ENCODE measurements at places on chromosomes 1 and 21.

- DNase-seq: no peak
These were observed 27.4 kb downstream of the LMX1A start for GRCh38 chr1:165329104-165329503.

DNA sequence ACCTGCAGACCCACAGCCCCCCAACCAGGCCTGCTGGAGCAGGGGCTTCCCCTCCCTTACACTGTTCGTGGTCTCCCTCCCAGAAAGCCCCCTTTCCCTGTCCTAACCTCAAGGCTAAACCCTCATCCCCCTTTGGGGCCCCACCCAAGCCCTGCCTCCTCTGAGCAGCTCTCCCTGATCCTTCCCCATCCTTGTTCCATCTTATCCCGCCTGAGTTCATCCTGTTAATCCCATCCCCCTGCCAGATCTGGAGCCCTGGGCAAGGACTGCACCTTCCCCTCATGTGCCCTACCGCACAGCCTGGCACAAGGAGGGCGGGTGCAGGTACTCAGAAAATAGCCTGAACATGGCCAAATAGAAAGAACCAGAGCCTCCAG, 6.9 kb upstream of the TNNT2 start:
- no peak for DNase-seq

DNA sequence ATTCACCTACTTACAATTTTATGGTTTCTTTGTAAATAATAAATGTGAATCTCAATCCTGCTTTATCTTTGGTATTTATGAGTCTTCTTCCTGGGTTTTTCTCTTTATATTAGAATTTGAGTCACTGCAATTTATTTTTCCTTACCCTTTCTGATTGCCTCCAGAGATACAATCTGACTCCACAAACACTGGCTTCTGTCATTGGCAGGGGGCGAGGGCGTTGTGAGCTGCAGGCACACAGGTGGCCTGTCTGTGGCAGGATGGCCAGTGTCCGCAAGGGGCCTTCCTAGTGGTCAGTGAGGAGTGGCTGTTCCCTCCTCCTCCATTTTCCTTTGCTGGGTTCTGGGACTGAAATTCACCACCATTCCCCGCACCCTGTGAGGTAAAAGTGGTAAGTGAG, 2.0 kb upstream of the MTARC1 start:
- no peak for DNase-seq

DNA sequence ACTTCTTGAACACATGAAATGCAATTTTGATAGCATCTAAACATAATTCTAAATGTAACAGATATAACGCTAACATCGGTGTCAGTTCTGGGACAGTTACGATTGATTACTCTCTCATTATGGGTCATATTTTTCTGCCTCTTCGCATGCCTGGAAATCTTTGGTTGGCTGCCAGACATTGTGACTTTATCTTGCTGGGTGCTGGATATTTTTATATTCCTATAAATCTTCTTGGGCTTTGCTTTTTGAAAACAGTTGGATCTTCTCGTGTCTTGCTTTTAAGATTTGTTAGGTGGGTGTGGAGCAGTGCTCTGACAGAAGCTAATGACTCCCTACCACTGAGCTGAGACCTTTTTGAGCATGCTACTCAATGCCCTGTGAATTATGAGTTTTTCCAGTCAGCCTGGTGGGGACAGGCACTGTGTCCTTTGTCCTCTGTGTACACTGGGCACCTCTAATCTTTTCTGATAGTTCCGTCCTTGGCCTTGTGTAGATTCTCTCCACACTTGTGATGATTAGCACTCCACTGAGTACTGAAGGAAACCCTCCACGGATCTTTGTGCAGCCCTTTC, 28.0 kb upstream of the EDARADD start:
- DNase-seq: no peak

DNA sequence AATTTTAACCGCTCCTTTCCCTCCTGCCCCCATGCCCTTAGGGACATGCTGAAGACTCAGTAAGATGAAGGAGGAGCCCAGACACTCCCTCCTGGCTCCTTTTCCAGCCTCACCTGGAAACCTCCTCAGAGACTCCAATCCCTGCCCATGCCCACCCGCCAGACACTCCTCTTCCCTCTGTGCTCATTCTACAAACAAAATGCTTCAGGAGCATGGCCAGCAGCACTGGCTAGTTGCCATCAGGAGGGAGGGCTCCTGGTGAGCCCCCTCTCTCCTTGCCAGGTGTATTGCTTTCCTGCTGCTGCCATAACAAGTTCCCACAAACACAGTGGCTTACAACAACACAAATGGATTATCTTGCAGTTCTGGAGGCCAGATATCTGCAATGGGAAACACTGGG, 126.1 kb downstream of the PSMG1 start:
- DNase-seq: no peak

DNA sequence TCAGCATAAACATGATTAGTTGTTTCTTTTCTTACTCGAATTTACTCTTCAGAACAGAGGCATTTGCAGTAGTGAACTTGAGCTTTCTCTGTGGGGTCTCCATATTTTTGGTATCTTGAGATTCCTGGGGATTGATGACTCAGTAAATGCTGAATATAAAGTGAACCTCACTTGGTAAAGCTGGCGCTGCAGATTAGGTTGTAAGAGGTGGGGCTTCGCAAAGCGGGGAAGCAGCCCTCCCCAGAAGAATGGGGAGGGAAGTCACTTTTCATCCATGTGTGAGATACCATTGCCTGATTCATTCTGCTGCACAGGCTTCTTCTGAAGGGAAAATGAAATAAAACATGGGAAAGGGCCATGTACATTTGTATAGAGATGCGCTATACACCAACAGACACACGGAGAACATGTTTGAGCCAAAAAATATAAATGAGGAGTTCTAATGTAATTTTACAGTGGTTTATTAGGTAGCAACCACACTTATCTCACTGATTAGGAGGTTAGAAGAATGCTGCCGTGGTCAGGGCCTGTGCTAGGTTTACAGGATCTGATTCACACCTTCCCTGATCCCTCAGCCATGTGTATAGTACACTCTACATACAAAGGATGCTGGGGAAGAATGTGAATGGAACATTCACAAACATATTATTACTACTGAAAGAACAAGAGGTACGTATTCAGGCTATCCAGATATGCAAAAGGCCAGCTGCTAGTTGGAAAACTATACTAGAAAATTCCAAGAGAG, 63.5 kb downstream of the DNTTIP2 start:
- DNase-seq: no peak

- DNase-seq: no peak
These were observed 432.8 kb downstream of the MATN1 start for GRCh38 chr1:30290581-30290980.

GRCh38 chr1:230276401-230276800, 149.7 kb downstream of the PGBD5 start:
- DNase-seq: no peak

GRCh38 chr1:86169625-86170024, 13.1 kb upstream of the COL24A1 start:
- DNase-seq: no peak

DNA sequence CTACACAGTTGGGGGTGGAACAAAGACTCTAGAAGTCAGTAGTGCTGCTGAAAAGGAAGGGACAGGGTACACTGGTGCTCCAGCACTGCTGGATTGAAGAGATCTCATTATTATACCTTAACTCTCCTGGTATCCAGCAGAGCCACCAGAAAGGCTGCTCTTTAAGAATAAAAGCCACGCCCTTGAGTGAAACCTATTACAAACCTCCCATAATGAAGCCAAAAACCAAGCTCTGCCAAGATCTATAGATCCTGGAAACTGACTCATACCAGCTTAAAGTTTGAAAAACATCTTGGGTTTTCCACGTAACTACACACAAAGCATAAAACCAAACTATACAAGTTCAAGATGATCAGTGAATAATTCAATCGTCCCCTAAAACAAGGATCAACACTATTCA, 38.0 kb downstream of the ADSS2 start:
- DNase-seq: no peak

DNA sequence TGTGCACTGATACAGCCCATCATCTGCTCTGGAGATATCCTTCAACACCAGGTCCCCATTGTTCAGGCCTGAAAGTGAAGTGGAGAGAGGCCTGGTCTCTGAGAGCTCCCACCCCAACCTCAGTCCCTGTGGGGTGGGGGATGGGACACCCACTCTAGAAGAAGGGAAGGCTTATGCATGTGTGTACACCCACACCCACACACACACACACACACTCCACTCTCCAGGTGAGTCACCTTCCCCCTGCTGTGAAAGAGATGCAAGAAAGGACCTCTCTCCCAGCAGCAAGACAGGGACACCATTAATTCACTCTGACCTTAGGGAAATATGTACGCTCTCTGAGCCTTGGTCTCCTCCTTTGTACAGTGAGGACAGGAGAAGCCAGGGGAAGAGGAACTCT, 5.9 kb downstream of the VSIG8 start:
- no peak for DNase-seq

DNA sequence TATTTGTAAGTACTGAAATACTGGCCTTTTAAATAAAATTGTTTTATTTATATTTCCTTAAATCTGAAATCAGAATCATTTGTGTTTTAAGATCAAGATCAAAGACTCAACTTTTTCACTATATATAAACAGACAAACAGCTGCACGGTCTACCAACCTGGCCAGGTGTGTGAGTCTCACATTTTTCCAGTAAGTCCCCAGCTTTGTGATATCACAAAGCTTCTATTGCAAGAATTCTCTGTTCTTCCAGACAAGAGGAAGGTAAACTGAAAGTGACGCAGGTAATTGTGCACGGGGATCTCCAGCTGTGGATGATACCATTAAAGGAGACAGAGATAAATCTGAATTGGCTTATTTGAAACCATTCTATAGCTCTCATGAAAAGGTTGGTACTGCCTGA, 41.2 kb upstream of the CYP2J2 start:
- no peak for DNase-seq

- DNase-seq: no peak
These were observed 344.5 kb downstream of the LMX1A start for GRCh38 chr1:165011991-165012531.

- DNase-seq: no peak
These were observed 354.0 kb upstream of the DUSP10 start for GRCh38 chr1:222095606-222096475.

DNA sequence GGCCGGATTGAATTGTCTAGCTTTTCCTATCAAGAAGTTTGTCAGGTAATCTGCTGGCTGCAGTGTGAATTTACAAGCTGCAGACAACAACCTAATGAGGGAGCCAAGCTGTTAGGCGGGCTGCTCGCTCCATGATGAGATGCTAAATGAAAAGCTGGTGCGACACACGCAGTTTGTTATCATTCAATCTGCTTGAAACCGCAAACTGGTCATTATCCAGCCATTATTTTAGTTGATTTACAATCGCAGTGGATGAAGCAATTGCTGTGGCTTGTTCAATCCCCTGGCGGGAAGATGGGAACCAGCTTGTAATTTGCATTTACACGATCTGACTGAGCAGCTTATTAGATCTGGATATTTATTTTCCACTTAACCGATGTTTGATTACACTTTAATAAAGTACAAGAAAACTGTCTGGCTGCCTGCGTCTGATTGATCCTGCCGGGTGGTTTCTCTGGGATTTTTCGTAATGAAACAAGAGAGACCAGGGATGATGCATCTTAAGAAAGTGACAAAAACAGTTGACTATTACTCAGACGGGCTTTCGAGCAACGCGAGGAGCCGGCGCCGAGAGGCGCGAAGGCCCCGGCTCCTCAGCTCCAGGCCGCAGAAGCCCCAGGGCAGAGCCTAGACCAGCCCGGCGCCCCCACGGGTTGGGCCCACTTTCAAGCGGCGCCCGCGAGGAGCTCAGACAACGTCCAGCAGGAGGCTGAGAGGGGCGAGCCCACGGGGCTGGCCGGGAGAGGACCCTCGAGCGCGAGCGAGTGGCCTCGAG, 118.0 kb upstream of the BARHL2 start:
- no peak for DNase-seq

DNA sequence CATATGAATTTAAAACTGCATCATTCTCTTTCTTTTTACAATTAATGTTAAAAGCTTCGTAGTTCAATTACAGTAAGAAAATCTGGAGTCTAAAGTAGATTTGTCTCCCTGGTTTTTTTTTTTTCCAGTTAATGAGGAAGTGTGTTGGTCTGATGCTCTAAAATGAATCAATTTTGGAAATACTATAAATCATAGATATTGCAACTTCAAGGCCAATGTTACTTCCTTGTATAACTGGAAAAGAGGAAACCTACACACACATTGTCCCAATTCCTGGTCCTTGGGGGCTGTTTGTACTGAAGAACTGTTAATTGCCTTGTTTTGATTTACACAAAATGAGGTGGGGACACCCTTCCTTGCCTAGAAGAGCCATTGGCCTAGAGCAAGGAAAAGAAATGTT, 107.2 kb downstream of the RGS2 start:
- no peak for DNase-seq

- no peak for DNase-seq
These were observed 2.6 kb upstream of the ILDR2 start for GRCh38 chr1:166977951-166978350.

- DNase-seq: no peak
These were observed 53.9 kb downstream of the TOR1AIP2 start for GRCh38 chr1:179823693-179824092.

GRCh38 chr1:232589812-232590743, 39.9 kb downstream of the SIPA1L2 start:
- DNase-seq: no peak

- DNase-seq: no peak
These were observed 57.4 kb downstream of the KCNK1 start for GRCh38 chr1:233671286-233671685.

All from KG1 (cell line).